ENCODE measurements at places on chromosomes 4 and X.
A peak's percentile ranks its signal among the peaks of the same experiment; 100 is the strongest.

- no peak for DNase-seq
Measured at GRCh38 chr4:119550857-119551532, 77.6 kb downstream of the PDE5A start.

DNA sequence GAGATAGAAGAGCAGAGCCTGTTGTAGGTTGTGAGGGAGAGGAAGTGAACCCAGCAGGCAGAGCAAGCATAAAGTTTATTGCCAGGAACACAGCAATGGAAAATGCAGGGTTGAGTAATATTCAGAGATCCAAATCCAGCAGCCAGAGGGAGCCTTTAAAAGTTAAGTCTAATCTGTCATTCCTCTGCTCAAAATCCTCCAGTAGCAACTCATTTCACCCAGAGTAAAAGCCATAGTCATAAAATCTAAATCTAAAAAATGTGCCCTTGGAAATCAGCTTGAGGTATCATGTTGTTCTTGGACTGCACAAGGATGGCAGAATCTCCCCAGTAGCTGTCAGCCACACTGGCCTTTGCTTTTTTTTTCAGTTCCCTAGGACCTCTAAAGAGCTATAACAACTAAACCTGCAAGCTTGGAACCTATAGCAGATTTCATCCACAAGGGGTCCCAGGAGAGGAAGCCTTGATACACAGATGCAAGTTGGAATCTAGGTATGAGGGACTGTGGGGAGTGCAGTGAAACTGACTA, 62.9 kb upstream of the FRAS1 start:
- peak; percentile 76 for DNase-seq

- DNase-seq, result no peak
Measured at GRCh38 chrX:72381439-72382201, 75.9 kb upstream of the CITED1 start.

DNA sequence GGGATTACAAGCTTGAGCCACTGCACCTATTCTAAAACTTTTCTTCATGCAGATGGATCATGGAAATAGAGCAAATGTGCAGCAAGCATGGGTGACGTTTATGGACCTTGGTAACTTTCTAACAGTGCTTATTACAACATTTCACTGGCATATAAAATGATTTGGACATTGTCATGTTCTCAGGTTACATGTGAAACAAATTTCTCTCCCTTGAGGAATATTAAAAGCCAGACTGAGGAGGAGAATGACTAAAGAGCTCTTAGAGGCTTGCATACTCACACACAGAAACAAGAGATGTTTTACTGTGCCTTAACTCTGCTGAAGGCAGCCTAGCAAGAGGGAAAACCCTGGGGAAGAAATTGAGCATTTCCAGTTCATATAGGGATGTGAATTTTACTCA, 38.6 kb upstream of the GPR101 start:
- DNase-seq, result no peak

DNA sequence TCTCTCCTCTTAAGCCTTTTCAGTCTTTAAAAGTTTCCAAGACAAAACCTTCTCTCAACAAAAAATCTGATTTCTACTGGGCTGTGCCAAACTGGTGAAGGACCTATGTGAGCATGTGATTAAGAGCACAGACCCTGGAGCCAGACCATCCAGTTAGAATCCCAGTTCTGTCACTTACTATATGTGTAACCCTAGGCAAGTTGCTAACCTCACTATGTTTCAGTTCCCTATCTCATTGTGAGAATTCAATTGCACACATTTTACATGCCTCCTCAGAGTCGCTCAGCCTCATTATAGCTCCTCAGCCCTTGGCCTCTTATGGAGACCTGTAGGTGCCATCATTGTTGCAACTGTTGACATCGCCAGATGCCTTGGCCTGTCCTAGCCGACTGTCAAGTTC, 54.1 kb upstream of the VEGFD start:
- DNase-seq, result no peak

DNA sequence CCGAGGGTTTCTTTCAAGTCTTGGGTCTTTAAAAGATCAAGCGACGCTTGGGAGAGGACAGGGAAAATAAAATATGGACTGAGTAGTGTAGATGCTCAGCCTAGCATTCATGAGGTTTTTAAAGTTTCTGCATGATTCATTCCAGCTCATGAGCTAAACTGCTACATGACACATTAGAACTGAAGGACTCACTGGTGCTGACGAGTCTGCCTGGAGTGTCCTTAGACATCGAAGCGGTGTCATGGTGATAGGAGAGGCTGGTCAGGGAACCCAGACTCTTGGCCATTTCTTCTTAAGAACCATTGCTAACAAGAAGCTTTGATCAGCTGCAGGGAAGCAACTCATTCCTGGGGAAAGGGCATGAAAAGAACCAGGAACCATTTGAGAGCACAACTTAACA, 158.6 kb downstream of the TRIML1 start:
- DNase-seq, result no peak

DNA sequence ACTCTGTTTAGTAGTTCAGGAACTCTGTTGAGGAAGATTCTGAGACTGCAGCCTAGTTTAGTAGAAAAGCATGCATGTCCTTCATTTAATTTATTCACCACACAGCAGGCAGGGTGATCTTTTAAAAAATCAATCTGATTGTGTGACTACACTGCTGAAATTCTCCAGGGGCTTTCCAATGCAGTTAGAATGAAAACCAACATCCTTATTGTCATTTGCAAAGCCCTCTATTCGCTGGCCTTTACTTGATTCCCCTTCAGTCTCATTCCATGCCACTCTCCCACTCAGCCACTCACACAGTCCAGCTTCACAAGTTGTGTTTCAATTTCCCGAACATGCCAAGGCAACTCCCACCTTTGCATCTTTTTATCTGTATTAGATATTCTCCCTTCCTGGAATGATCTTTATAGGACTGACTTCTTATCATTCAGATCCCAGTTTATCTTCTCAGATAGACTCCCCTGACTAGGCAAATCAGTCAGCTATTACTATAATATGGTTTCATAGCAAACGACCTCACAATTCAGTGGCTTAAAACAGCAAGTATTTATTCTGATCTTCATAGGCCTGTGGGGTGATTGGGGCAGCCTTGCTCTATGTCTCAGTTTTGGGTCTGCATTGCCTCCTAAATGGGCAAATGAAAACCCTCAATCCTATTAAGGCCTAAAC, 21.3 kb upstream of the FTHL17 start:
- no peak for DNase-seq
